IPS DF 6.9 (cell line): ENCODE measurements at places on chromosomes 13 and 19.

- DNase-seq, result no peak
These were observed 13.2 kb downstream of the ING1 start for GRCh38 chr13:110726726-110727125.

- no peak for DNase-seq
These were observed 16.4 kb upstream of the ZNF331 start for GRCh38 chr19:53521373-53522202.

GRCh38 chr19:3881272-3882040 lies 971 bp downstream of the ATCAY start:
- no peak for DNase-seq

DNA sequence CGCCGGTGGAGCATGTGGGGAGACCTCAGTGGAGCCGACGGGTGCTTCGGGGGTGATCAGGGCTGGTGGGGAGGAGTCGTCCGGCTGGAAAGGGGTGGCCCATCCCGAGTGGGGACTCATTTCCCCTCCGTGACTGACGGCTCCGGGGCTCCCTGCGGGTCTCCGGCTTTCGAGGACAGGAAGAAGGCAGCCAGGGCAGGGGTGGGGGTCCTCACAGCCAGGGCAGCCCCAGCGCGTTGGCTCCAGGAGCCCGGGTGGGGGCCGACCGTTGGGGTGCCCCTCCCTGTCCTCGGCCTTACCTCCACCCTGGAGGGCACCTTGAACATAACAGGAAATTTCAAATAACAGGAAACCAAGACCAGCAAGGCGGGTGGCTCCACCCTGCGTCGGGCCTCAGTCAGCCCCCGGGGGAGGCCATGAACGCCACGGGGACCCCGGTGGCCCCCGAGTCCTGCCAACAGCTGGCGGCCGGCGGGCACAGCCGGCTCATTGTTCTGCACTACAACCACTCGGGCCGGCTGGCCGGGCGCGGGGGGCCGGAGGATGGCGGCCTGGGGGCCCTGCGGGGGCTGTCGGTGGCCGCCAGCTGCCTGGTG lies at the start of gene S1PR4:
Gene S1PR4, plus strand, starts transcription at position 393 of the 596 bp plus-strand sequence. Its CDS starts 24 bp downstream, at position 417.
- DNase-seq, result no peak

DNA sequence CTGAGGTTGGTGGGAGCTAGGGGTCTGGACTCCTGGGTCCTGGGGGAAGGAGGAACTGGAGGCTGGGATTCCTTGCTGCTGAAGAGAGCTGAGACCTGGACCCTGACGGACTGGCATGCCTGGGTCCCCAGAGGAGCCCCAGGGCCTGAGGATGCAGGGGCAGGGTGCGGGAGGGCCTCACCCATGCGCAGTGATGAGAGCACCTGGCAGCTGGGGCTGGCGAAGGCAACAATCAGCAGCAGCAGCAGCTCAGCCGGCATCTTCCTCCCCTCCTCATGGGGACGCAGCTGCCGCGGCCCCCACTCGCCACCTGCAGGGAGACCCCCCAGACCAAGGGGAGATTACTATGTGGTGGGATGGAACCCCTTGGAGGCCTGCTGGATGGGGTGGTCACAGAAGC lies 4.5 kb downstream of the GRIK5 start:
- no peak for DNase-seq

DNA sequence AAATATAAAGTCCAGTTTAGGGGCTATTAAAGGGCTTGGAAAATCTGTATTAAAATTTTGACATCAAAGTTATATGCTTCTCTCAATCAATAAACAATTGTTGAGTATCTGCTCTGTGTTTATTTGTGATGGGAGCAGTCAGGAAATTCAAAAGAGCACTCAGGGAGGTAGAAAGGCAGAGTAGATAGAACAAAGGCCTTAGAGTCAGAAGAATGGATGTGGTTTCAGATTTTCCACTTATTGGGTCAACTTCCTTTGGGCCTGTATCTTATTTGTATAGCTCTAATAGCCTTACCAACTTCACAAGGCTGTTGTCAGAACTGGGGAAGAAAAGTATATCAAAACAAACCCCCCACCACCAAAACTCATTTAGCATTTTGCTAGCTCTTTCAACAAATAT lies 302.6 kb downstream of the SPRY2 start:
- DNase-seq, result no peak

- no peak for DNase-seq
These were observed 142.3 kb downstream of the KLF12 start for GRCh38 chr13:73991884-73992283.

- DNase-seq, result no peak
These were observed 122.5 kb downstream of the GPC5 start for GRCh38 chr13:91520952-91521351.

GRCh38 chr19:18634612-18635297 lies 2.1 kb upstream of the KLHL26 start:
- no peak for DNase-seq

DNA sequence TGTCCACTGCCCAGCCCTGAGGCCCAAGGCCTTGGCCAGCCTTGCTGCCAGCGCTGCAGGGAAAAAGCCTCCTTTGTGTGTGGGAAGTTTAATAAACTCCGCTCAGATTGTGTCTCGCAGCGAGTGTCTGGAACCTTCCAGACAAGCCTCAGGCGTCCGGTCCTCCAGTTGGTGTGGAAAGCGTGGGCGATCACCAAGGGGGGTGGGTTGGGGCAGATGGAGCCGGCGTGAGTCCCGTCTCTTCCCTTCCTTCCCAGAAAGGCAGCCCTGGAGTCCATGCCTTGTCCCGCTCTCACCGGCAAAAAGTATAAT lies 4.6 kb downstream of the STK11 start:
- no peak for DNase-seq

GRCh38 chr13:78319101-78319627 lies 284.2 kb downstream of the POU4F1 start:
- DNase-seq, result no peak

DNA sequence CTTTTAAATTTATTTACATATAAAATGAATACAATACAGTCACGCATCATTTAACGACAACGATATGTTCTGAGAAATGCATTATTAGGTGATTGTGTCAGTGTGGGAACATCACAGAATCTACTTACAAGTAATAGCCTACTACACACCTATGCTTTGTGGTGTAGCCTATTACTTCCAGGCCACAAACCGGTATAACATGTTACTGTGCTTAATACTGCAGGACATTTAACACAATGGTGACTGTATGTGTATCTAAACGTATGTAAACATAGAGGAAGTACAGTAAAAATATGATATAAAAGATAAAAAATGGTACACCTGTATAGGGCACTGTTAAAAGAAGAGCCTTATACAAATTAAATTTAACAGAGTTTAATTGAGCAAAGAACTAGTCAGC lies 62.4 kb upstream of the KLHL1 start:
- no peak for DNase-seq

- DNase-seq, result no peak
These were observed 55.6 kb downstream of the TMED1 start for GRCh38 chr19:10780368-10780767.

GRCh38 chr13:96994017-96994857 lies at the start of gene OXGR1:
Gene OXGR1 (minus strand): TSS chr13:96994476. CDS start chr13:96987759, 6,717 bp downstream.
- DNase-seq, result no peak

- no peak for DNase-seq
These were observed 23.5 kb downstream of the CEACAM16 start for GRCh38 chr19:44722131-44723121.

- DNase-seq, result no peak
These were observed 599 bp downstream of the SNRNP70 start for GRCh38 chr19:49085868-49086232.

DNA sequence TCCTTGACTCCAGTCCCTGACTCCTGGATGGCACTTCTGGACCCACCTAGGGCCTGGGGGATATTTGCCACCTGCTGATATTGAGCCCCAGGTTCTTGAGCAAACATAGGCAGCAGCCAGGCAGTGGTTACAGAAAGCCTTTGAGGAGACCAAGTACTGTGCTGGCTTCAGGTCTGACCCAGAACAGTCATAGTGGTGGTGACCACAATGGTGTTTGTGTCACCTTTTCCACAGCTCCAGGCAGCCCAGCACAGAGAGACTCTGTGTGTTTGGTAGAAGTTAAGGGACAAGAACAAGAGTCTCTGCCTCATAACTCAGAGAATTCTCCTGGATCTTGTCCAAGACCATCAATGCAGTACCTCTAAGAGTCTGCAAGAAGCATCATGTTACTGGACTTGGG lies 14.6 kb upstream of the CLC start:
- no peak for DNase-seq

DNA sequence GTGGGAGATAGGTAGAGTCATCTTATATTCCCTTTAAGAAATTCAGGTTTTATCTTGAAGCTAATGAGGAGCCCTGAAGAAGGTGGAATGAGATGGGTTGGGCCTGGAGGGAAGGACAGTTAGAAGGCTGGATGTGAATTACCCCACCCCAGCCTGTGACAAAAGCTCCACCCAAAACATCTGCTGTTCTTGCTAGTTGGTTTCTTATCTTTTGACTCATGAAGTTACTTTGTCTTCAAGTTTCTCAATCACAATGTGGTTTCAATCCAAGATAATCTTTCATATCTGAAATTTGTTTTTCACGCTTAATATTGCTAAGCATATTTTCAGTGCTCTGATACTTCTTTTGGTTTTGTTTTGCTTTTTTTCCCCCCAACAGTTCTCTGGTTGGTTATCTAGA lies 38.3 kb upstream of the HMGB1 start:
- DNase-seq, result no peak

DNA sequence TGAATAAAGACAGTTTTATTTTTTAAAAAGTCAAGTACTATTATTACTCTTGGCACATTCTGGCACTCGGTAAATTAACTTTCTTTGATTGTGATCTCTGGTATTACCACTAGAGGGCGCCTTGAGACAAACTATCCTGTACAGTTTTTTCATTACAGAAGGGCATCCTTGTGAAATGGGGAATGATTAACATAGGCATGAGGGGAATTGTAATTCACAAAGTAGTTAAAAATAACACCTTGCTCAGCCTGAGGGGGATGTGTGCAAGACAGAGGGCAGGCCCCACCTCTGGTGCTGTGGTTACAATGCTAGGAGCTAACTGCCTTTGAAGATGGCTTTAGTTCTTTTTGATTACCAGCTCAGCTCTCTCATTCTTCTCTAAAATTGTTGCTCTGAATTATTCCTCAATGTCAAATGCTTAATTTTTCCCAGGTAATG lies 24.2 kb upstream of the C1QTNF9B start:
- DNase-seq, result peak; percentile 47

GRCh38 chr19:55986487-55986886 lies at the start of gene NLRP5:
Gene NLRP5 (plus strand): TSS chr19:55986775.
- no peak for DNase-seq

DNA sequence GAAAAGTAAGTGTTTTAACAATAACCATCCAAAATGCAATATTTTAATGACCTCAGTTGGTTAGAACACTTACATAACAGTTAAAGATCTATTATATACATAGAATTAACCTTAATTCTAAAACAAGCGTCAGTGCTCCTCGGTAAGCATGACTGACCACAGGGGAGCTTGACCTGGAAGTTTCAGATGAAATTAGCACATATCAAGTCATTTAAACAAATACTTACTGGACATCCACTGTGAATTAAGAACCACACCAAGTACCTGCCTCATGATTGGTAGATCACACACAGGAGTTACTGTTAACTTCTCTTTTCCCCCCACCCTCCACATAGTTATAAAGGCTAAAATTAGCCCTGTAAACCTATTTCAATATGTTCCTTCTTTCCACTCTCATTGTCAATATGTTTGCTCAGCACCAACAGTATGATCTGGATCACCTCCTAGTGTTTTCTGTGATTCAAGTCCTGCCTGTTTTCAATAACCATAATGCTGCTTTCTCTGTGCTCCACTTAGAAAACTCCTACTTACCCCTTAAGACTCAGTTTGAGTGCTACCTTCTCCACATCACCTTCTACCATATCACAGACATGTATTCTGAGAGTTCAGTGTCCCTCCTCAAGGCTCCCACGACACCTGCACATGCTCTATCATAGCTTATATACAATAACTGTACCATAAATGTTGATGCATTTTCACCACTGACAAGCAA lies 209.0 kb downstream of the VWA8 start:
- DNase-seq, result no peak

DNA sequence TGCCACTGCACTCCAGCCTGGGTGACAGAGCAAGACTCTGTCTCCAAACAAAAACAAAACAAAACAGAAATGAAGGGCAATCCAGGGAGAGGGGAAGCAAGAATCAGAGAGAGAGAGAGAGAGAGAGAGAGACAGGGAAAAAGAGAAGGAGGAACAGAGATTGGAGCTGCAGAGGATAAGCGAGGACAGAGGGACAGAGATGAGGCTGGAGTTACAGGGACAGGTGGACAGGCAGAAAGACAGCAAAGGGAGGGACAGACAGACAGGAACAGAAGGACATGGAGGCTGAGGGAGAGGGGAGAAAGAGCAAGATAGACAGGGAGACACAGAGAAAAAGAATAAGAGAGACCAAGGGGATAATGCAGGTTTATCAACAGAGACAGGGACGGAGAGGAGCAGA lies 1.3 kb upstream of the CRX start:
- no peak for DNase-seq

- DNase-seq, result no peak
These were observed 7.4 kb upstream of the CNFN start for GRCh38 chr19:42397263-42398166.

GRCh38 chr13:36919171-36919832 lies 736 bp downstream of the SMAD9 start:
- no peak for DNase-seq

GRCh38 chr19:41910240-41910991 lies 17.8 kb downstream of the ERFL start:
- DNase-seq, result no peak

- no peak for DNase-seq
These were observed 18.6 kb downstream of the ZNF816 start for GRCh38 chr19:52943884-52944643.

GRCh38 chr13:105151639-105152038 lies 1383.8 kb downstream of the EFNB2 start:
- DNase-seq, result no peak

- no peak for DNase-seq
These were observed 310.7 kb downstream of the RFC3 start for GRCh38 chr13:34128661-34129060.

GRCh38 chr19:9883231-9883758 lies 48.2 kb downstream of the PIN1 start:
- no peak for DNase-seq

- no peak for DNase-seq
These were observed 34.4 kb downstream of the ITGBL1 start for GRCh38 chr13:101486708-101487437.

DNA sequence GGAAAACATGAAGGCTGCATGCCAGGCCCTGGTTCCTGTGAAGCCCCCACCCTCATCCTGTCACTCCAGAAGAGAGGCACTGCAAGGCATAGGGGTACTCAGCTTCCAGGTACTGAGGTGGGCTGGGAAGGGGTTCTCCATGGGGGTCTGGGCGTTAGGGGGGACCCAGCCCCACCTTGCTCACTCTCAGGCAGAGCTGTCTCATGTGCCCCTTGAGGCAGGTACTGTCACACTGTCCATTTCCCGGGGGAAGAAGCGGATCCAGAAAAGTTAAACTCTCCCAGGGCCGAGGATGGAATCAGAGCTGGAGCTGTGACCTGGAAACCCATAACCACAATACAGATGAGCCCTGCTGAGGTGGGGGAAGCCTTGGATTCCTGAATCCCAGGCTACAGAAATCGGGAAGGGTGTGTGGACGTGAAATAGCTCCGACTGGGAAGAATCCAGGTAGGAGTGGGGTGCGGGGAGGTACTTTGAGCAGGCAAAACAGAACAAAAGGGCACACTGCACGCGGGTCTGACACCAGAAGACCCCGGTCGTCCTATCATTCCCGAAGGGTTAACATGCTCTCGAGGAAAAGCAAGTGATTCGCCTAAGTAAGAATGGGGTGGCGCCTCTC lies 540 bp upstream of the USE1 start:
- DNase-seq, result no peak
